ENCODE measurements at places on chromosomes 1 and 21.

DNA sequence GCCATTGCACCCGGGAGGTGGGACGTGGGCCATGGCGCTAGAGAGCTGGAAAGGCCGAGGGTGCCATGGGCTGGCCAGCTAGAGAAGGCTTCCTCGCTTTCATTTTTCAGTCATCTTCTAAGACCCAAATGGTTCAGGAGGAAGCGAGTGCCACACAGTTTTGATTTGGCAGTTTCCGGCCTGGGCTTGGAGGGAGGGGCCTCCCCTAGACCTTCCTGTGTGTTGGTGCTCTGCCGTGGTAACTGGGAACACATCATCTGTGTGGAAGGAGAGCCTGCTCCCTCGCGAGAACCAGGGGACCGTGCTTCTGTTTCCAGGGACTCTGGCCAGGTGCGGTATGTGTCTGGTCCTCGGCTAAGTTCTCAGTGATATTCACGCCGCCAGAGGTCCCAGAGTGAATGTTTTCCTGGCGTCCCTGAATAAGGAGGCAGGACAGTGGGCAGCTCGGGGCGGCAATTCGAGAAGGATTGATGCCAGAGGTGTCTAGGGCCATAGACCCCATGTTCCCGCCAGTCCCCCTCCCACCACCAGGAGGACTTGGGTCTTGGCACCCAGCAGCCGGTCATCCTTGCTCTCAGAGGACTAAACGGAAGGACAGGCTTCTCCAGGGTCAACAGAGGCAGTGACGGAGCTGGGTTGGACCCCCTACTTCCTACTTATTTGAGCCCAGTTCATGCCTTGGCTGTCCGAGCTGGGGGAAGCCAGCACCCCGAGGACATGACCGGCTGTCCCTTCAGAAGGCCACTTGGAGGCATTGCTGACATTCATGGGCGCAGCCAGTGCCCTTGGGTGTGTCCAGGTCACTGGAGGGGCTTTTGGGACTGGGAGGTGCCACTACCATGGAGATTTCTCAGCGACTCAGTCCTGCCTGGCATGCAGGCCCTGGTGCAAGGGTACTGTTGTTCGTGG is 2.7 kb upstream of the NPHP4 start:
- DNase-seq = no peak

- DNase-seq = no peak
These were observed 26.3 kb upstream of the ACTN2 start for GRCh38 chr1:236659792-236660587.

- no peak for DNase-seq
These were observed 51.8 kb upstream of the TRABD2B start for GRCh38 chr1:48048980-48049379.

DNA sequence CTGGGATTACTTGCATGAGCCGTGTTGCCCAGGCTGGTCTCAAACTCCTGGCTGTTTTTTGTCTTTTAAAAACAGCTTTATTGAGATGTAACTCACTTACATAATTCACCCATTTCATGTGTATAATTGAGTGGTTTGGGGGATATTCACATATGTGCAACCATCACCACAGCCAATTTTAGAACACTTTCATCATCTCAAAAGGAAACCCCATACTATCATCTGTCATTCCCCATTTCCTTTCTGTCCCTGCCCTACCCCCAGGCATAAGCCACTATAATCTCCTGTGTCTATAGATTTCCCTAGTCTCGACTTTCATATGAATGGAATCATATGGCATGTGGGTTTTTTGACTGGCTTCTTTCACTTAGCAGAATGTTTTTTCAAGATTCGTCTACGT is 43.3 kb downstream of the GPR137B start:
- DNase-seq = no peak

GRCh38 chr1:185595835-185596667 is 138.1 kb upstream of the HMCN1 start:
- peak; percentile 67 for DNase-seq

- DNase-seq = no peak
These were observed 403 bp downstream of the CCNL2 start for GRCh38 chr1:1398677-1399186.

DNA sequence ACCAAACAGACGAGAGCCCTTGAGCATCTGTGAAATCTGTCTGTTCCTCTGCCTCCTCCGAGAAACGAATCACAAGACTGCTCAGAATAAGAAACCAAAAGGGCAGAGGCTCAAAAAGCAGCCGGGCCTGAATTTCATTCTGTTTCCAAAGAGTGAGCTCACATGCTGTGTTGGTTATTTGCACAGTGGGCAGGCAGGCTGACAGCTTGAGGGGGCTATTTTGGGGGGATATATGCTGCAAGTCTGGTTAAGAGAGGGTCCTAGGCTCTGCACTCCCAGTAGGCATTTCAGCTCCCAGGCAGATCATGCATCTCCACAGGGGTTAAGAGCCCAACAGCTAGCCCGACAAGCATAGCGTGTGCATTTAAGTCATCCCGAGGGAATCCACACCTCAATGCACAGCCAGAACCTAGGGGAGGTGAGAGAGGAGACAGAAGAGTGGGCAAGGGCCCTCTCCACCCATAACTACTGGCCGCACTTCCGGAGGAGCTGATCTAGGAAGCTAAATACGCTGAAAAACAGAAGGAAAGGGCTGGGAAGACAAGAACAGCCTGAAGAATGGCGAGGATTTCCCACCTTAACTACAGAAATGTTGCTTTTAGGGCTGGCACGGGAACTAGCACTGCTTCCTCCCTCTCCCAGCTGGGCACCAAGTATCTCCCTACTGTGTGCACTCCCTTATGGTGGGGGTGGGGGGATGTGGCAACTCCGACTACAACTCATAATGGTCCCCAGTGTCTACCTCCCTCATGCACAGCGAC is 3.7 kb downstream of the PGBD5 start:
- DNase-seq = peak; percentile 41

GRCh38 chr1:184210862-184211261 is 159.3 kb downstream of the TSEN15 start:
- DNase-seq = no peak

- DNase-seq = no peak
These were observed 45.2 kb upstream of the DPT start for GRCh38 chr1:168774241-168774640.

DNA sequence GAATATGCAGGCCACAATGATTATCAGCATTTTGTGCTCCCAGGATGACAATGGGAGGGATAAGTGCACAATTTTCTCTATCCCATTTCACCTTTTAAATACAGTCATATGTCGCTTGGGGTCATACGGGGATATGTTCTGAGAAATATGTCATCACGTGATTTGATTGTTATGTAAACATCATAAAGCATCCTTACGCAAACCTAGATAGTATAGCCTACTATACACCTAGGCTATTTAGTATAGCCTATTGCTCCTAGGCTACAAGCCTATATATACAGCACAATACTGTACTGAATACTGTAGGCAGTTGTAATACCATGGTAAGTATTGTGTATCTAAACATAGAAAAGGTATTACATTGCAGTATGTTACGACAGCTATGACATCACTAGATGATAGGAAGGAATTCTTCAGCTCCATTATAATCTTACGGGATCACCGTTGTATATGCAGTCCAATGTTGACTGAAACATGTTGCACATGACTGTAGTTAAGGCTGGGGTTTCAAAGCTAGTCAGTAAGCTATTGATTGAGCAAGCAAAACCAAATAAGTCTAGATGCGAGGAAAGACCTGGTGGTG is 18.9 kb downstream of the RUSC1 start:
- no peak for DNase-seq

Measured in NCI-H187 treated with DMSO at 0.1 percent for 48 hours (cell line).